Activated CD4-positive, alpha-beta T cell treated with anti-CD3 and anti-CD28 coated beads, Interleukin-2, amount 50 U/mL, for 24 hours (primary cell): ENCODE measurements at places on chromosomes 16 and 17.

DNA sequence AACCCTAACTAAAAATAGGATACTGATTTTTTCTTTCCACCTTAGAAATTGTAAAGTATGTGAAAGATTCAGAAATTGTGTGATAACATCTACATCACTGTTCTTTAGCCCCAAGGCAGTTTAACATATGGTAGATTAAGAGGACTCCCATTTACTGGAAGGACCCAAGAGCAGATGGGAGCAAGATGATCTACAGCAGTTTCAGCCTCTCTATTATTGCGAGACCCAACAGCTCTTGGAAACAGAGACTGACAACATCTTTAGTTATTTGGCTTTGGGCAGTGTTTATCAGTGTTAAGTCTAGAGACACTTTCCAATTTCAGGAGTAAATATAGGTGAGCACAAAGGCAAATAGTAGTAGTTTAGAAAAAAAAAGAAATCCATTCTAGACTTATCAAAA, 124.9 kb upstream of the CORO6 start:
- DNase-seq = no peak

GRCh38 chr16:67198238-67198734, 645 bp upstream of the ELMO3 start:
- no peak for DNase-seq

GRCh38 chr16:13242201-13242600, 340.8 kb downstream of the SHISA9 start:
- no peak for DNase-seq

- no peak for DNase-seq
Observed at GRCh38 chr17:36059406-36059805, 4.7 kb upstream of the CCL18 start.

DNA sequence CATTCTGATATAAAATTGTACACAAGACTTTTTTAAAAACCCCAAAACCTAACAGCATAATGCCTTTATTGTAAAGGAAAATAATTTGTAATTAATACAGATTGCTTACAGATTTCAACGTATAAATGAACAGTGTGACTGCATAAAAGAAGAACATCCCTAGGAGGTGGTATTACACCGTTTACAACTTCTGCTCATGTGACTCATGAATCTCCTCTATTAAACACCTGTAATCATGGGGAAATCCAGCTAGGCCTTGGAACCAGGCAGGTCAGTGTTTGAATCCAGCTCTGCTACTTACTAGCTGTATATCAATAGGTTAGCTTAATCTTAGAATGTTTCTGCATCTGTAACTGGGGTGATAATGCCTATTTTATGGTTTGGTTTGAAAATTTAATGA, 15.2 kb downstream of the RABEP1 start:
- DNase-seq = no peak

DNA sequence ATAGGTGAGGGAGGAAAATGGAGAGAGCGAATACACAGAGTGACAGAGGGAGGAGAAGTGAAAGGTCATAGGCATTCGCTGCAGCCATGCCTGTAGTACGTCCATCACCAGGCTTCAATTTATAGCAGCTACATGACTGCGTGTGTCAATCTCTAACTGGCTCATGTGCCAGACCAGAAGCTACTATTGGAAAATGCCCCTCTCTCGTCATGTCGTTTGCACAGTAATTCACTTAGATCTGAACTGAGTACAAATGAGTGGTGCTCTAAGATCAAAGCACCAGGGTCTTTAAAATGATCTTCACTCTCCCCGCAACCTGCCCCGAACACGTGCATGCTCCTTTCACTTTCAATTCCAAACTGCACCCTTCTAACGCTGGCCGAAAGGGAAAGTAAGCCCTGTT, 51.3 kb downstream of the ADCY9 start:
- no peak for DNase-seq

DNA sequence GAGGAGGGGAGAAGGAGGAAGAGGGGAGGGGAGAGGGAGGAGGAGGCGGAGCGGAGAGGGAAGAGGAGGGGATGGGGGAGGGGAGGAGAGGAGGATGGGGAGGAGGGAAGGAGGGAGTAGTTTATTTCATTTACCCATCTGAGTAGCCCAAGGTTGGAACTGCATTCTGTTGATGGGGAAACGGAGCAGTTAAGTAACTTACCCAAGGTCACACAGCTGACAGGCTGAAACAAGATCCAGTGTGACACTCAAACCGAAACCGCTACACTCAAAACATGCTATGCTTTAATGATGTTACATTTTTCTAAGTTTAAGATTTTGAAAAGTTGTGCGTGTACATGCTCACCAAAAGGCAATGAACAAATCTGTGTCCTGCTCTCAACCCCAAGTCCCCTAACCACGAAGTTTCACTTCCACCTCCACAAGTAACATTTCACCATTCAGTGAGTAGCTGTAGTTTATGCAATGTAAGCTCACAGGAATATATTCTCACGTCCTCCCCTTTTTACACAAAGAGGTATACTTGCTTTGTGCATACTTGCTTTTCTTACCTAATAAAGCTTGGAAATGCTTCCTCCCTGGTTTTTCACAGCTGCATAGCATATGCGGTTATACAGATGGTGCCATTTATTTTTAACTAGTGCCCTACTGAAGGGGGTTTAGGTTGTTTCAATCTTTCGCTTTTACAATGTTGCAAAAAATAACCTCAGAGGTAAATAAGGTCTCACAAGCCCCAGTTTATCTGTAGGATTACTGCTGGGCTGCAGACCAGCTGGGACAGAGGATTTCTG, 275.3 kb downstream of the PARN start:
- no peak for DNase-seq

DNA sequence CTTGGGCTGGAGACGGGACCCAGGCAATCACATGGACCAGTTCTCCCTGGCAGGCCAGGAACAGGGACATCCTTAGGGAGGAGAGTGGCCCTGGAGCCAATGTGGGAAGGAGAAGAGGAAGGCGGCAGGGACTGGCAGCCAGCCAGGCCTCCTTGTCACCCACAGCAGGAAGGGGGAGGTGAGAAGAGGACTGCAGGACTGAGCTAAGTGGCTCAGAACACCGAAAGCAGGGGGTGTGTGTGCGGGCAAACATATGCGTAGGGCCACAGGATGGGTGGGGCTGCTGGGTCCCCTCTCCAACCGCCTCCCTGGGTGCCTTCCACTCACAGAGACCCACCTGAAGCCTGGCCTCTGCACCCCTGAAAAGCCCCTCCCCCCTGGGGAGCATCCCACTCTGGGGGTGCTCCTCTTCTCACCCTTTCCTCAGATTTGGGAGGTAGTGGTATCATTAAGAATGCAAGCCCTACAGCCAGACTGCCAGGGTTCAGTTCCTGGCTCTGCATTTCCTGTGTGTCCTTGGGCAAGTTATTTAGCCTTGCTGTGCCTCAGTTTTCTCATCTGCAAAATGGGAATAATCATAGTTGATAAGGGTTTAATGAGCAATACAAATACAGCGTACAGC, 8.1 kb downstream of the PNMT start:
- DNase-seq = no peak

- no peak for DNase-seq
Observed at GRCh38 chr16:10865991-10866966, 10.7 kb upstream of the CIITA start.

- no peak for DNase-seq
Observed at GRCh38 chr16:49493836-49494235, 120.2 kb downstream of the C16orf78 start.

GRCh38 chr16:9484426-9484825, 393.0 kb downstream of the HAPSTR1 start:
- DNase-seq = no peak

- DNase-seq = no peak
Observed at GRCh38 chr17:58691701-58692238, at the start of gene TEX14. TSS of gene TEX14 (minus strand) at chr17:58692045. CDS start at chr17:58652001, 40,044 bp downstream.

- no peak for DNase-seq
Observed at GRCh38 chr17:73508057-73508930, 136.0 kb downstream of the SDK2 start.

GRCh38 chr17:34650051-34650750, 70.8 kb downstream of the TMEM132E start:
- no peak for DNase-seq

DNA sequence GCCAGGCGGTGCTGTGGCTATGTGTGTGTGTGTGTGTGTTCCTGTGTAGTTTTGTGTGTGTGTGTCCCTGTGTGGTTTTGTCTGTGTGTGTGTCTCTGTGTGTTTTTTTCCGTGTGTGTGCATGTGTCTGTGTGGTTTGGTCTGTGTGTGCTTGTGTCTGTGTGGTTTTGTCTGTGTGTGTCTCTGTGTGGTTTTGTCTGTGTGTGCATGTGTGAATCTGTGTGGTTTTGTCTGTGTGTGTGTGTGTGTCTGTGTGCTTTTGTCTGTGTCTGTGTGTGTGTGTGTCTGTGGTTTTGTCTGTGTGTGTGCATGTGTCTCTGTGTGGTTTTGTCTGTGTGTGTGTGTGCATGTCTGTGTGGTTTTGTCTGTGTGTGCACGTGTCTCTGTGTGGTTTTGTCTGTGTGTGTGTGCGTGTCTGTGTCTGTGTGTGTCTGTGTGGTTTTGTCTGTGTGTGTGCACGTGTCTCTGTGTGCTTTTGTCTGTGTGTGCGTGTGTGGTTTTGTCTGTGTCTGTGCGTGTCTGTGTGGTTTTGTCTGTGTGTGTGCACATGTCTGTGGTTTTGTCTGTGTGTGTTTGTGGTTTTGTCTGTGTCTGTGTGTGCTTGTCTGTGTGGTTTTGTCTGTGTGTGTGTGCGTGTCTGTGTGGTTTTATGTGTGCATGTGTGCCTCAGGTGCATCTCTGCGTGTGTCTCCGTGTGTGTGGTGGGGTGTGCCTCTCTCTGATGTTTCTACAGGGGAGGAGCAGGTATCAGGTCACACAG, 62.3 kb downstream of the ZDHHC7 start:
- no peak for DNase-seq

DNA sequence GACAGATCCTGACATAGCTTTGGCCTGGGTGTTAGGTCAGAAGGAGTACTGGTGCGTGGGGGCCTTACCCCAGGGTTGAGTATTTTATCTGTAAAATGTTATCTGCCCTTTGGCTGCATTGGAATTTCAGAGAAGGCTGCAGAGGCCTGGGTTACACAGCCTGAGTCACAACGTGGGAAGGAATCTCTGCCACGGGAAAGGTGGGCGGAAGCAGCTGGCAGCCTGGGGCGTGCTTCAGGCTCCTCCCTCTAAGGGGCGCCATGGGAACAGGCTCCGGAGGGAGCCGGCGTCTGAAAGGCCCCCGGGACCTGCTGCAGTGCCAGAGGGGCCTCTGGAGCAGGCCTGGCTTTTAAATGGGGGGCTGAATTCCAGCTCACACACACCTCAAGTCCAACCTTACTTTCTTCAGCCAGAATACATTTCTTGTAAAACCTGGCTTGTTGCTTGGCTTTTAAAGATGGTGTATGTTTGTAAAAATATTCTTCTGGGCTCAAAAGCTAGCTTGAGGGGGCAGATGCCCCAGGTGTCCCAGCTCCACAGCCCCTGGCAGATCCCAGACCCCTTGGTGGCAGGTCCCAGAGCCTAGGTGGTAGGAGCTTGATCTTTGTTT, 142.2 kb downstream of the RAB11FIP4 start:
- no peak for DNase-seq

DNA sequence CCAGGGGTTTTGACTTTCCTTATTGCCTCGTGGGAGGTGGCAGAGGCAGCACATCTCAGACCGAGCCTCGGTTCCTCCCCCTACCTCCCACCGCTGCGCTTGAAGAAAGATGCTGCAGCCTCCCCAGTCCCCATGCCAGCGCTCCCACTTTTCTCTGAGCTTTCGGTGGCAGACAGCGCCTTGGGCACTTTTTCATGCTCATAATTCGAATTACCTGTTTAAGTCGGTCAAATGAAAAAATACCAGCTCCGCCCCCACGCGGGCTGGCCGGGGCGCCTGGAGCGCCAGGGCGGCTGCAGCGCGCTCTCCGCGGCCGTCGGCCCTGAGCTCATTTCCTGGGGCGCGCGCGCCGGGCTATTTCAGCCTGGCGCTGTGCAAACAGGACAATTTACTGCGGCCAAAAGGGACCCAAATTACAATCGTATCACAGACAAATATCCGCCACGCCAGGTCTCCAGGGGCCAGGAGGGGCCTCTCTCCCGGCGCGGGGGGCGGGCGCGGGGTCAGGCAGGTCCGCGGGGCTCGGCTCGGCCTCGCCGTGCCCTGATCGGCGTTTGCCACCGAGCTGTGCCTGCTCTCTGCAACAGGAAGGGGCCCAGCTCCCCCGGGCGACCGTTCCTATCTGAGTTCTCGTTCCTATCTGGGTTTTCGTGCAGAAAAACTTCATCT, 45.0 kb downstream of the SOST start:
- DNase-seq = no peak

DNA sequence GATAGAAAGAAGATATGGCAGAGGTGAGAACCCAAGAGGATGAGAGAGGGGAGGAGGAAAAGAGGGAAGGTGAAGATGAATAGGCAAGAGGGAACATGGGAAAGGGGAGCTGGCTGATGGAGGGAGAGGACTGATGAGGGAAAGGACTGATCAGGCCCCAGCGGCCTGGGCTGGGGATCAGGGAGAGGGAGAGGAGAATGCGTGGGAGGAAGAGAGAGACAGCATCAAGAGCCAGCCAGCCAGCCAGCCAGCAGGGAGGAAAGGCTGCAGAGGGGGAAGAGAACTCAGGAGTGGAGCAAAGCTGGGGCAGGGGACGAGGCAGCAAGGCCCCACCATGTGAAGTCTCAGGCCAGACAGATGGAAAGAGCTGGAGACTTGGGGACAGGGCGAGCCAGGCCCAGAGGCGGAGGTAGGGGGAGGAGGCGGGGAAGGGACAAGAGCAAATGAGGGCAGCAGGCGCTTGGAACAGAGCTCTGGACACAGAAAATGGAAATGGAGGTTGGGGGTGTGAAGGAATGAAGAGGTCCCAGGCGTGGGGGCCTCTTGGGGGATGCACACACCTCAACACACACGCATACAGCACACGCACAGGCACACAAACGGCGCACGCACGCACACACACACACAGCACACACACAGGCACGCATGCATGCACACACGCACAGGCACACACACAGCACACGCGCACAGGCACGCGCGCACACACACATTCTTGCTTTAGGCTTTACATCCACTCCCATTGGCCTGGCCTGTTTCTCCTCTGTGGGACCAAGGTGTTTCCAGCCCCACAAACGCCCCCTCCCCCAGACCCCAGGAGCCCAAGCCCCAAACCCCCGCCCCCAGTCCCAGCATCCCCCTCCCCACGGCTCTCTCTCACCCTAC, 12.3 kb downstream of the DLG4 start:
- DNase-seq = no peak

GRCh38 chr16:78998879-78999278, 601.7 kb downstream of the MAF start:
- no peak for DNase-seq
